CD4-positive, alpha-beta T cell treated with Interleukin-12 subunit alpha and Interleukin-12 subunit beta, for 1 hour (primary cell): ENCODE measurements at places on chromosomes 11 and 22.

- no peak for DNase-seq
Measured at GRCh38 chr11:95534809-95535208, 254.8 kb downstream of the FAM76B start.

- DNase-seq: no peak
Measured at GRCh38 chr11:76087749-76088148, 118.6 kb downstream of the WNT11 start.

- no peak for DNase-seq
Measured at GRCh38 chr11:43983221-43983810, 40.9 kb downstream of the C11orf96 start.

GRCh38 chr11:95353706-95354105 is 122.7 kb upstream of the SESN3 start:
- DNase-seq: no peak
